Gastroesophageal sphincter (tissue), 4 donors: ENCODE measurements at places on chromosomes 1 and 21. TPM values are rescaled to one million over a fixed set of nuclear protein-coding genes. Genes with fewer than 3 reads are reported as not detected.

MYBPHL gene
- total RNA-seq, result not detected

ELAPOR1 gene
- 0.40 TPM for total RNA-seq

PTPN7 gene
- 1.7 TPM for total RNA-seq

MYBPH gene
- total RNA-seq, result not detected

DYNLT5 gene
- total RNA-seq, result 0.17 TPM

ARHGEF16 gene
- 0.54 TPM for total RNA-seq

DNA sequence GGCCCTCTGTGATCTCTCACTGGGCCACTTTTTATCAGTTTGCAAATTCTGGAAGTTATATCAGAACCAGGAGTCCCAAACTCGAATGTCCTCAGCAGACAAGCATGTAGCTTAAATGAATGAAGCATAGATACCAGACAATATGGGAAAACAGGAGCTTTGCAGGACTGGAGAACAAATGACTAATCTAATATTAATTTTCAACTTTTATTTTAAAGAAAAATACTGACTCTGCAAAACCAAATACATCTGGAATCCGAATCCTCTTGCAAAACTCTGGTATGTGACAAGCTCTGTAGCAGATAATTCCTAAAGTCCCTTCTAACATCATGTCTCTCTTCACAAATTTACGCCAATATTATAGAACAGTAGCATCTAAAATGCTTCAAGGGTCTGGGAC, 427.4 kb downstream of the TTLL7 start:
- ATAC-seq, result no peak

DNA sequence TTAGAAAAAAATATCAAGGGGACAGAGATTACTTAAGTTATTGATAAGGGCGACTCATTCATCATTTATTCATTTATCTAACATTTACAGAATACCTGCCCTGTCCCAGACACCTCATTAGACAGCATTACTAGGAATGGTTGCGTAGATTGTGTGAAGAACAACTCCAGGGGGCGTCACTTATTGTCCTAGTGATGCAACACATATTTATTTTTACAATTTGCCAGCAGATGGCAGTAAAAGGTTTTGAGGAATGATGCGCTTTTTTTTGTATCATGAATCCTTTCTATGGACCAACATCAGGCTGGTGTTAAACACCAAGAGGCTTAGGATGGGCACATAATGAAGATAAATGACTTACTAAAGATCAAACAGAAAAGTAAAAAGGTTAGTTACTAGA, 5.5 kb downstream of the NCAM2 start:
- ATAC-seq, result no peak

DNA sequence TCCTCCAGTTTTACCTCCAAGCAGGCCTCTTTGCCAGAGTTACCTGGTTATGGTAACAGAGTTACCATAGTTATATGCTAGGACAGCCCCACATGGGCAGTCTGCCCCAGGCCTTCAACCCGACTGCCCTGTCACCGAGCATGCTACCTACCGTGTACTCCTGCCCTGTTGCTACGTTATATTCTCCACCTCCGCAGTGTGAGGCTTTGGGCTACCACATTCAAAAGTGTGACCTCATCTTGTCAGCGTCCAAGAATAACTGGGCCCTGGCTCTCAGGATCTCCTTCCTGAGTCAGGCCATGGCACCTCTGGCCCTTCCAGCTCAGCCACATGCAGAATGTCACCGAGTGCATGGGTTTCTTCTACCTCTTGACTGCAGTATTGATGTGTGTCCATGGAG, 8.9 kb downstream of the MAPKAPK2 start:
- ATAC-seq, result peak; percentile 23

- no peak for ATAC-seq
These were observed 22.2 kb downstream of the EPHX4 start for GRCh38 chr1:92051948-92052347.

GRCh38 chr1:50197216-50197615, 88.5 kb downstream of the ELAVL4 start:
- ATAC-seq, result no peak

- ATAC-seq, result peak; percentile 58
These were observed 334.4 kb downstream of the SRGAP2C start for GRCh38 chr1:121519042-121519755.

GRCh38 chr1:151811181-151811580, 6.0 kb upstream of the LINGO4 start:
- peak; percentile 51 for ATAC-seq

- no peak for ATAC-seq
These were observed 675.6 kb downstream of the SMYD3 start for GRCh38 chr1:245831518-245831917.

DNA sequence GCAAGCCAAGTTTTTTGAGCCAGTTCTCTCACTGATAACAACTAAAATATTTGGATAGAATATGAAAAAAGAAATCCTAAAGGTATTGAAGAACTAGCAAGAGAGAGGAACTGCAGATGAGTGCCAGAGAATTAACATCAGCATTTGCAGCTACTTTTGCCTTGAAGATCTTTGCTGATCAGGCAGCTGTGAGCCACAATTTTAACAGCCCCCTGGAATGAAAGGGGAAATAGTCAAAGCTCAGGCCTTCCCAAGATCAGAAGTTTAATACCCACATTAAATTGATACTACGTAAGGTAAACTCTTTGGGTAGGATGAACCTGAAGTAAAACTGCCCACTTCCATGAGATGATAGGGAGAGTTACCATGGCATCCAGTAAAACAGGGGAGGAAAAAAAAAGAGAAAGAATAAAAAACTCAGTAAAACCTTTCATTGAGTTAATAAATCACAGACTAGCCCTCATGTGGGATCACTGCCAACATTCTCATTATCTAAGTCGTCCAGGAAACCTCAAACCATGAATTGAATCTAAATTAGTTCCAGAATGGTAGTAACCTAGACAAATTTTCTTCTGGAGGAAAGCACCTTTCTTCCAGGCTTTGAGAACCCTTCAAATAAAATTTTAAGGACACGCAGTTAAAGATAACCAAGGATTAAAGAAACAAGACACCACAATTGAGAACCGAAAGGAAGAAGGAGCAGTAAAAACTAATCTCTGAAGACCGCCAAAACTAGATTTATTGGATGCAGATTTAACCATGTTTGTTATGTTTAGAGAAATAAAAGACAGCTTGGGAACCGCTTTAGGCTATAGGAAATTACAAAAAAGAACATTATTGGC, 28.3 kb downstream of the SCP2 start:
- ATAC-seq, result no peak

GRCh38 chr1:179137617-179138255, 55.9 kb downstream of the TOR3A start:
- ATAC-seq, result peak; percentile 66

DNA sequence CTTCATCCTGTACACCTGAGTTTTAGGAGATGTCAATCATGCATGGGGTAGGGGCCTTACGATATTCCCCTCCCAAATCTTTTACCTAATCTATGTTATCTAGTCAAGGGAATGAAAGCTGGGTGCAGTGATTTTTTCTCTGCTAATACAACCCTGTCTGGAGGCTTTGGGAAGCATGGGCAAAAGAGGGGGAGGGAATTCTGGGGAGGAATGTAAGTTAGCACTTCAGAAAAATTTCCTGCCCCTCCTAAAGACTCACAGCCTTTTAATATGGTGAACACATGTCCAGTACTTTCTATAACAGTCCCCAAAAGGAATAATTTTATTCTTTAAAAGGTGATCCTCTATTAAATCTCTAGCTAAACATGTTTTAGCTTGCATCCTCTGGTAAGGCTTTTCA, 25.6 kb upstream of the PRELP start:
- ATAC-seq, result no peak

DNA sequence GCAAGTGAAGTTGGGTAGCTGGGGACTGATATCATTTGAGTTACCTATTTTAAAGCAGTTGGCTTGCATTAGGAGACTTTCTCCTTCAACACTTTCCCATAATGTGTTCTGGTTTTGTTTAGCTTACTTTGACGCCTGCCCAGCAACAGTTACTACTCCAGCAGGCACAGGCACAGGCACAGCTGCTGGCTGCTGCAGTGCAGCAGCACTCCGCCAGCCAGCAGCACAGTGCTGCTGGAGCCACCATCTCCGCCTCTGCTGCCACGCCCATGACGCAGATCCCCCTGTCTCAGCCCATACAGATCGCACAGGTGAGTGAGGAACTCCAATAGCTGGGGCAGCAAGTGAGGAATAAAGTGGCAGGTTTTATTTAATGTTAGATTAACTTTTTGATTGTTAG, 144.3 kb downstream of the CD247 start:
- no peak for ATAC-seq

GRCh38 chr1:235533476-235534168, 29.4 kb upstream of the B3GALNT2 start:
- ATAC-seq, result no peak

DNA sequence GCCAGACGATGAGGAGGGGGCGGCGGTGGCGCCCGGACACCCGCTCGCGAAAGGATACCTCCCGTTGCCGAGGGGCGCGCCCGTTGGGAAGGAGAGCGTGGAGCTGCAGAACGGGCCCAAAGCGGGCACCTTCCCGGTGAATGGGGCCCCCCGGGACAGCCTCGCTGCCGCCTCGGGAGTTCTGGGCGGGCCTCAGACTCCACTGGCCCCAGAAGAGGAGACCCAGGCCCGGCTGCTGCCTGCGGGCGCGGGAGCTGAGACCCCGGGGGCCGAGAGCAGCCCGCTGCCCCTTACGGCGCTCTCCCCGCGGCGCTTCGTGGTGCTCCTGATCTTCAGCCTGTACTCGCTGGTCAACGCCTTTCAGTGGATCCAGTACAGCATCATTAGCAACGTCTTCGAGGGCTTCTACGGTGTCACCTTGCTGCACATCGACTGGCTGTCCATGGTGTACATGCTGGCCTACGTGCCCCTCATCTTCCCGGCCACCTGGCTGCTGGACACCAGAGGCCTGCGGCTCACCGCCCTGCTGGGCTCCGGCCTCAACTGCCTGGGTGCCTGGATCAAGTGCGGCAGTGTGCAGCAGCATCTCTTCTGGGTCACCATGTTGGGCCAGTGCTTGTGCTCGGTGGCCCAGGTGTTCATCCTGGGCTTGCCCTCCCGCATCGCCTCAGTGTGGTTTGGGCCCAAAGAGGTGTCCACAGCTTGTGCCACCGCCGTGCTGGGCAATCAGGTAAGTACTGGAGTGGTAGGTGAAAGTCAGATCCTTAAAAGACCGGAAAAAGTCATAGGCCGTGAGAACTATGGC, 588 bp downstream of the FLVCR1 start:
- ATAC-seq, result peak; percentile 28

- ATAC-seq, result peak; percentile 44
These were observed 96.1 kb downstream of the TEX35 start for GRCh38 chr1:178609015-178609414.

DNA sequence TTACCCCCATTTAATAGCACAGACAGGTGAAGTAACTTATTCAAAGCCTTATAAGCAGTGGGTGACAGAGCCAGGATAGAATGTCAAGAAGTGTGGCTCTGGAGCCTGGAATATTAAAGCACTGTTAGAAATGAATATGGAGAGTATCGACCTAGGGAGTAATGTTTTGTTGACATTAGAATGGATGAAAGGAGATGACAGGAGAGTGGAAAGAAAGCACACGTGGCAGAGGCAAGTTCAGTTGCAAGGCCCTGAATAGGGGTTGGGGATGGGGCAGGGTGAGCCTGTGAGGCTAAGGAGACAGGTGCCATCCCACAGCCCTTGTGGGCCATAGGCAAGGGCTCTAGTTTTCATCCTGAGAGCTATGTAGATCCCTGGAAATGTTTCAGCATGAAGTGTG, 125.5 kb upstream of the PLXNA2 start:
- ATAC-seq, result no peak

DNA sequence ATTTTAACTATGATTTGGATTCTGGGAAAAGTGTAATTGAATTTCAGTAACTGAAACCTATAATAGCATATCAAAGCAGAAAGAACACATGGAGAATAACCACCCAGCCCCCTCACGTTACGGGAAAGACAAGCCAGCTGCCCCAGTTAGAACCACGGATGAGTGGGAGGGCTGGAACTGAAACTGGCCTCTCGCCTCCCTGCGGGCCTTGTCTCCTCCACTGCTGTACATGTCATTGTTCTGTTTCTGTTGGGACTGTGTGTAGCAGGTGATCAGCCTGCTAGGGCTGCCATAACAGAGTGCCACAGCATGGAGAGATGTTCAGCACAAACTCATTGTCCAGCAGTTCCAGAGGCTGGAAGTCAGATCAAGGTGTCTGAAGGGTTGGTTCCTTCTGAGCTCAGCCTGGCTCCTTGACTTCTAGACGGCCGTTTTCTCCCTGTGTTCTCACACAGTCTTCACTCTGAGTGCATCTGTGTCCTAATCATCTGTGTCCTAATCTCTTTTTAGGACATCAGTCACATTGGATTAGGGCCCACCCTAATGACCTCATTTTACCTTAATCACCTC, 52.4 kb downstream of the MAP3K21 start:
- no peak for ATAC-seq

- ATAC-seq, result no peak
These were observed 60.7 kb downstream of the KIF1B start for GRCh38 chr1:10271090-10271489.

- no peak for ATAC-seq
These were observed 44.9 kb downstream of the ACTA1 start for GRCh38 chr1:229388897-229389580.

DNA sequence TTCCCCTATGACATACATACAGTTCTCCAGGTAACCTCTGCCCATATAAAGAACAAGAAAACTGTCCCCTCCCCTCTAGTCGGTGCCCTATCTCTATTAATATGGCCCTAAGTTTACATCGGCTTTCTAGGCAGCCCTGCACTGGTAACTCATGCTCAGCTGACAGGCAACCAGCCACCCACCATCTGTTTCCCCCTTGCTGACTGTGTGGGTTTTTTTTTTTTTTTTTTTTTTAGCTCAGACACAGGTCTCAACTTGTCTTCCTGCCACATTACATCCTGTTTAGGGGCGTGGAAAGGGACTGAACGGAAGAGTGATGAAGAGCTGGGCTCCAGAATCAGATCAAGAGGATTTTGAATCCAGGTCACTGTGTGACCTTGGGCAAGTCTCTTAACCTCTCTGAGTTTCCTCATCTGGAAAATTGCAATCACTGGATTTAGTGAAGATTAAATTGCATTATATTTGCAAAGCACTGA, 14.0 kb downstream of the LAPTM5 start:
- peak; percentile 16 for ATAC-seq

DNA sequence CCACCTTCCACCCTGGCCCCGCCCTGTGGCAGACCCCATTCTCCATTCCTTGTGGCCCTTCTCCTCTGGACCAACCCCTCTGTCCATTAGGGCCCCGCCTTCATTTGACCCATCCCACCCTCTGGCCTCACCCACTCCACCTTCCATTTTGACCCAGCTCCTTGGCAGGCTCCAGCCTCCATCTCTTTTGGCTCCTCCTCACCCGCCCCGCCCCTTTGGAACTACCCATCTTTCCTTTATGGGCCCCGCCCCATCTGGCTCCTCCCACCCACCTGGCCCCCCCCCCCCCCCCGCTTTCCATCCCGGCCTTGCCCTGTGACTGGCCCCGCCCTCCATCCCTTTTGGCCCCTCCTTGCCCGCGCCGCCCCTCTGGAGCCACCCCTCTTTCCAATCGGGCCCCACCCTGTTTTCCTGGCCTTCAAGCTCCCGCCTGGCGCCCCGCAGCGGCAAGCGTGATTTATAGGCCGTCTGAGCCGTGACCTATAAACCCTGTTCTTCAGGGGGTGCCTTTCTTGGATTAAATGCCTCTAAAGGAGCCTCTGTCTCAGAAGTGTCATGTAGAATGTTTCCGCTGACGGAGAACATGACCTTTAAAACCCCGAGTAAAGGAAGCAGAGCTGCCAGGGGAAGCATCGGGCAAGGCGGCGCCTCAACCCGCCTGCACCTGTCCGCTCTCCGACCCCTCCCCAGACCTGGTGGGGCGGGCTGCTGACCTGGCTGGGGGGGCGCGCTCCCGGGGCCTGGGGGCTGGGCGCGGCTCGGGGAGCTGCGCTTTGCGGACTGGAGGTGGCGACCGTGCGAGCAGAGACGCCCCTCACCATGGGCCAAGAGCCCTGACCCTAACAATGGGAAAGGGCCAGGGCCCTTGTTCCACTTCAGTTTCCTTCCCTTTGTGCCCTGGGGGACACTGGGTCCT, 178.0 kb downstream of the CAMTA1 start:
- peak; percentile 41 for ATAC-seq
